ENCODE measurements at places on chromosomes 1 and 21. TPM values are rescaled to one million over a fixed set of nuclear protein-coding genes. Genes with fewer than 3 reads are reported as not detected.

The CHODL gene
- total RNA-seq, result 1.1 TPM

The RAB7B gene
- 11.7 TPM for total RNA-seq

DNA sequence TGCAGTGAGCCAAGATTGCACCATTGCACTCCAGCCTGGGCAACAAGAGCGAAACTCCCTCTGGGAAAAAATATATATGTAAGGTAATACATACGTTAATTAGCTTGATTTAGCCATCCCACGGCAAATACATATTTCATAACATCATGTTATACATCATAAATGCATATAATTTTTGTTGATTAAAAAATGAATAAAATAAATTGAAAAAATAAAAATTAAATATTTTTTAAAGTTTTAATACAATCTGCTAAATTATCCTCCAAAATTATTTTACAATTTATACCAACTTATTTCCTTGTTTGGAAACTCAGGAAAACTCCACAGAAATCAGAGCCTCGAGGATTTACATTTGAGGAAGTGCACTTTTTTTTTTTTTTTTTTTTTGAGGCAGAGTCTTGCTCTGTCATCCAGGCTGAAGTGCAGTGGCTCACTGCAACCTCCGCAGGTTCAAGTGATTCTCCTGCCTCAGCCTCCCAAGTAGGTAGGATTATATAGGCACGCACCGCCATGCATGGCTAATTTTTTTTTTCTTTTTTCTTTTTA lies 12.6 kb upstream of the IPO9 start:
- DNase-seq, result no peak

GRCh38 chr1:14739082-14739832 lies 140.8 kb downstream of the KAZN start:
- DNase-seq, result no peak

DNA sequence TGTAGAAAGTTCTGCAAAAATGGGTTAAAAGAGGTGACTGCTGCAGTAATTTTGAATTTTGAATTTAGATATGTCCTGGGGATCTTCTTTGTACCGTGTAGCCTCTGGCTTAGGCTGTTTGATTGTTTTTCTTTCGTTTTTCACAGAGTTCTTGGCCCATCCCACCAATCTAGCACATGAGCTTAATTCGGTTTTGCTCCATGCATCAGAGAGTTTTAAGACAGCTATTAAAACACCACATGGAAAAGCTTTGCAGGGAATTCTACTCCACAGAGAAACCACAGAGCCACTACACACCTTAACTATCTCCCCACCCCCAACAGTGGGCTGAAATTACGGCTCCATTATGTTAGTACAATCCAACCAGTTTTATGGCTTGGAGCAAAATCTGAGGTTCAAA lies 25.5 kb downstream of the SPAG17 start:
- DNase-seq, result no peak

DNA sequence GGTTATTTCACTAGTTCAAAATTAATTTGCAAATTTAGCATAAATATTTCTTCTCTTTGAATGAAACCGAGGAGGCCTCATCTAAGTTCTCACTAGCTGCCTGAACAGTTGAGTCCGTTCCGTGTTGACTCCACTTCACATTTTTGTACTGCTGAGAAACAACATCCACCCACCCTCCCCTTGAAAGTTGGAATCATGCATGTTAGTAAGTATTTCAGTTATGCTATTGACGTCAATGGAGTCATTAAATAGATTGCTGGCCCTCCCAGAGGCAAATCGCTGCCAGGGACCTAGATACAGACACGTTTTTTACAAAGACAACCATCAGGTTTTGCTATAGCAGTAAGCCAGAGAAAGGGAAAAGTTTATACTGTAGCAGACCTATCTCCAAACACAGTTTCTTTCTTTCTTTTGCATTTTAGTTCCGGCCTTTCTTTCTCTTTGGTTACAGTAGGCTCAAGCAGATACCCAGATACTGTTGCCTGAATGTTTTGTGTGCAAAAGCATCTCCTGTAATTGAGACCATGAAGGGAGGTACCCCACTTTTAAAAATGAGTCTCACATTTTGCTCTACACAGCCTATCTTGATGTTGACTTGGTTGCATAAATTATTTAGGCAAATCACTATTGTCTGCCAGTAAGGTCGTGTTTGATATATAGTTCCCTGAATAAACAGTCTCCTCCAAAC lies 262.6 kb upstream of the SGIP1 start:
- DNase-seq, result peak; percentile 83

Data from ureter (tissue), 1 donor.